ENCODE measurements at places on chromosomes 4 and X.

GRCh38 chr4:54914781-54915180 is 210.6 kb downstream of the KDR start:
- DNase-seq = no peak

DNA sequence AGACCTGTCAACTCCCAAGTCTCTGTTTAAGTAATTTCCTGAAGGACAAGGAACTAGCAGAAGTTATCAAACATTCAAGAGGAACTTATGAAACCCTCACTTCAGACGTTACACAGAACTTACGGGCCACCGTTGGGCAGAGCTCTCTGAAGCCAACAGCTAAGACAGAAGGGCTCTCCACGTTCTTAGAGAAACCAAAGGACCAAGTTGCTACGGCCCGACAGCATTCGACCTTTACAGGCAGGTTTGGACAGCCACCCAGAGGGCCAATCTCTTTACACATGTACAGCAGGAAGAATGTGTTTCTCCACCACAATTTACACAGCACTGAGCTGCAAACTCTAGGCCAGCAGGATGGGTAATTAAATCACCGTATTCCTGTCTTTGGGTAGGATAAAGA is 705.1 kb upstream of the GRID2 start:
- DNase-seq = no peak

GRCh38 chr4:138455097-138455496 is 212.9 kb upstream of the SLC7A11 start:
- no peak for DNase-seq

- DNase-seq = no peak
These were observed 2324.7 kb upstream of the AGA start for GRCh38 chr4:179766938-179767337.

DNA sequence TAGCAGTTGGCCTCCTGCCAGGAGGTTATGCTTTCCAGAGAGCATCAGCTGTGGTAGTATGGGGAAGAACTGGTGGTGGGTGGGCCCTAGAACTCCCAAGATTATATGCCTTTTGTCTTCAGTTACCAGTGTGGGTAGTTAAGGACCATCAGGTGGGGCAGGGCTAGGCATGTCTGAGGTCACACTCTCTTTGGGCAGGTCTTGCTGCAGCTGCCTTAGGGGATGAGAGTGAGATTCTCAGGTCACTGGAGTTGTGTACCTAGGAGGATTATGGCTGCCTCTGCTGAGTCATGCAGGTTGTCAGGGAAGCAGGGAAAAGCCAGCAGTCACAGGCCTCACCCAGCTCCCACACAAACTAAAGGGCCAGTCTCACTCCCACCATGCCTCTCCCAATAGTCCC is 172.9 kb upstream of the GYPA start:
- no peak for DNase-seq

- no peak for DNase-seq
These were observed 136.6 kb upstream of the OTUD4 start for GRCh38 chr4:145316897-145317574.
